ENCODE measurements at places on chromosomes 5 and 9. TPM values are rescaled to one million over a fixed set of nuclear protein-coding genes. Genes with fewer than 3 reads are reported as not detected.

GRCh38 chr9:109856785-109857184 lies 76.8 kb downstream of the PALM2AKAP2 start:
- no peak for DNase-seq
- H3K36me3 ChIP-seq, result no peaks in the 10 kb centered on the region
- H3K27me3 ChIP-seq, result no peaks in the 10 kb centered on the region
- peak overlapping the region; percentile 32 for H3K27ac ChIP-seq
- no peak overlapping the region for H3K4me3 ChIP-seq

- H3K4me3 ChIP-seq, result no peak overlapping the region
- no peaks in the 10 kb centered on the region for H3K4me1 ChIP-seq
- no peaks in the 10 kb centered on the region for H3K36me3 ChIP-seq
- no peaks in the 10 kb centered on the region for H3K27me3 ChIP-seq
- DNase-seq, result no peak
Measured at GRCh38 chr9:90198956-90199355, 443.7 kb downstream of the DIRAS2 start.

DNA sequence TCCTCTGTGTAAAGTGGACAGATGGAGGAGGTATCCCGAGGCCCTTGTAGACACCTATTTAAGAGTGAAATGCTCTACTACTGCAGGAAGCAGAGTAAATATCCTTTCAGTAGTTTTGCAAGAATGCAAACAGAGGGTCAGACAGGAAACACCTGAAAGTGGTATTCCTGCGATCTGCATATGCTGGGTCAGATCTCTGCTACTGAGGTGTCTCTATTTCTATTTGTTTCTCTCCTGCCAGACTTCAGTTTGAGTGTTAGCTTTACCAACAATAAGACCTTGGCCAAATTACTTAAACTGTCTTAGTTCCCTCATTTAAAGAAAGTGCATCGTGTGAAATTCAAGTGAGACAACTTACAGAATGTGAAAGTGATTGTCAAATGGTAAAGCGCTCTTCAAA lies 47.6 kb downstream of the JAKMIP2 start:
- no peak for DNase-seq
- H3K4me1 ChIP-seq, result peaks cover 18% of the 10 kb centered on the region
- peak overlapping the region; percentile 22 for H3K27ac ChIP-seq
- H3K36me3 ChIP-seq, result no peaks in the 10 kb centered on the region
- H3K27me3 ChIP-seq, result no peaks in the 10 kb centered on the region

DNA sequence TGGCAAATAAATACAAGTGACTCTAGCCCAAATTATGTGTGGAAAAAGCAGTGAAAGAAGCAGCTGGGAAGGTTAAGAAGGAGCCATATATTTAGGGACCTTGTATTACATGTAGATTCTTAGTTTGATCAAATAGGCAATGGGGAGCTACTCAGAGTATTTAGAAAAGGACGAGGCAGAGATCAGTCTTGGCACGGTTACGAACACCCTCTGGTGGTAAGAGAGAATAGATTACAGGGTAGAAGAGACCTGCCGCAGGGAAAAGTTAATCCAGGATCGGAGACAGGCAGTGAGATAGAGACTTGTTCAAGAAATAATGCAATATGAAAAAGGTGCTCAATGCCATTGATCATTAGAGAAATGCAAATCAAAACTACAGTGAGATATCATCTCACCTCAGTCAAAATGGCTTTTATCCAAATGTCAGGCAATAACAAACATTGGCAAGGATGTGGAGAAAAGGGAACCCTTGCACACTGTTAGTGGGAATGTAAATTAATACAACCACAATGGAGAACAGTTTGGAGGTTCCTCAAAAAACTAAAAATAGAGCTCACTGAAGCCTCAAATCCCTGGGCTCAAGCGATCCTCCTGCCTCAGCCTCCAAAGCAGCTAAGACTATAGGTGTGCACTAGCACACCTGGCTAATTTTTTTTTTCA lies 12.0 kb downstream of the INIP start:
- no peak overlapping the region for H3K4me3 ChIP-seq
- peak; percentile 71 for DNase-seq
- no peaks in the 10 kb centered on the region for H3K4me1 ChIP-seq

GRCh38 chr5:122102825-122103224 lies 24.8 kb upstream of the LOX start:
- no peak overlapping the region for H3K27ac ChIP-seq
- H3K27me3 ChIP-seq, result peaks cover 7% of the 10 kb centered on the region
- no peaks in the 10 kb centered on the region for H3K4me1 ChIP-seq
- no peak for DNase-seq
- H3K4me3 ChIP-seq, result no peak overlapping the region

- peak overlapping the region; percentile 96 for H3K27ac ChIP-seq
- peaks cover 39% of the 10 kb centered on the region for H3K4me1 ChIP-seq
- peak; percentile 87 for DNase-seq
- H3K27me3 ChIP-seq, result no peaks in the 10 kb centered on the region
- H3K36me3 ChIP-seq, result no peaks in the 10 kb centered on the region
- no peak overlapping the region for H3K4me3 ChIP-seq
Measured at GRCh38 chr9:70480405-70480980, 66.0 kb upstream of the KLF9 start.

- no peaks in the 10 kb centered on the region for H3K27me3 ChIP-seq
- no peaks in the 10 kb centered on the region for H3K36me3 ChIP-seq
- peak overlapping the region; percentile 52 for H3K27ac ChIP-seq
- H3K4me1 ChIP-seq, result peaks cover 28% of the 10 kb centered on the region
Measured at GRCh38 chr9:72315089-72315509, 49.9 kb downstream of the ZFAND5 start.

DNA sequence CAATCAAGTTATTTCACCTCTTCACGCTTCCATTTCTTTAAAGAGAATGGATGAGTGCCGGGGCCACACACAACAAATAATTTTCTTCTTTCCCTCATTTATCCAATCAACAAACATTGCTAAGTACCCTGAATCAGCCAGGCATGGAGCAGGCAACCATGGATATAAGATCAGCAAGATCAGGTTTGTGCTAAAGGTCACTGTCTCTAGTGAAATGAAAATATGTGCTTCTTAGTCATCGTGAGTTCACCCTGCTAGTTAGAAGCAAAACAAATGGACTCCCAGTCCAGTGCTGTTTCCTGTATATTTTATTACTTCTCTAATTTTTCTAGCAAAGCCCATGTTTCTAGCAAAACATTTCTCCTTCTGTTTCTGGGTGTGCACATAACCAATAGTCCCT lies 629.2 kb downstream of the BNC2 start:
- no peaks in the 10 kb centered on the region for H3K36me3 ChIP-seq
- H3K27me3 ChIP-seq, result no peaks in the 10 kb centered on the region
- peaks cover 7% of the 10 kb centered on the region for H3K4me1 ChIP-seq
- no peak overlapping the region for H3K4me3 ChIP-seq
- peak overlapping the region; percentile 51 for H3K27ac ChIP-seq

- H3K36me3 ChIP-seq, result no peaks in the 10 kb centered on the region
- no peak overlapping the region for H3K27ac ChIP-seq
Measured at GRCh38 chr5:96033116-96033515, 71.5 kb upstream of the ELL2 start.

- no peak overlapping the region for H3K27ac ChIP-seq
- no peaks in the 10 kb centered on the region for H3K36me3 ChIP-seq
- no peaks in the 10 kb centered on the region for H3K27me3 ChIP-seq
- no peak for DNase-seq
- H3K4me1 ChIP-seq, result no peaks in the 10 kb centered on the region
Measured at GRCh38 chr5:35213608-35214007, 16.7 kb downstream of the PRLR start.

DNA sequence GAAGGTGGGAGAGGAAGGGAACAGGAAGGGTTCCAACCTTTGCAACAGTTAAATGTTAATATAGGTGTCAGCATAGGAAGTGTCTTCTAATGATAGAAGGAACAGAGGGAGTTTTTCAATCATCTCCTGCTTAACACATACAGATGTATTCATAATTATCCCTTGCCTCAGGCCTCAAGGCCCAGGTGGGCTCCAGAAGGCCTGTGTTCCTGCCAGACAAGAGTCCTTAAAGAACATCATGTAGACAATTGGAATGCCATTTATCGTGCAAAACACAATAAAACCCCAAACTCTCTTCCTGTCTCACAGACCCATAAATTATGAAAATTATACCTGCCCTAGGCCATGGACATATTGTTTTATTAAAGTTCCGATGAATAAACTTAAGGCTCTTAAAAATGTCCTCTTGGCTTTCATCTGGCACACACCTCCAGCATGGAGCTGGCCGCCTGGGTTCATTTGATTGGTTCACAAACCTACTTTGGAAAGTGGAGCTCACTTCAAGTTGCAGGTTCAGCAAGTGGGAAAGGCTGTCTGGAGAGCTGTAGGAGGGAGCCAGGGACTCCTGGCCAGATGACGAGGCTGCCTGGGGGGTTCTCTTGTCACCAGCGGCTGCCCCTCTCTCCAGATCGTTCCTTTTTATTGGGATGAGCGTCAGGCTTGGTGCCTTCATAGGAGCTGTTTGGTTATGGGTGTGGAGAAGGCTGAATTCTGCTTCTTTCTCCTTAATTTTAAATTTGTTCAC lies 17.5 kb downstream of the SPRY4 start:
- no peaks in the 10 kb centered on the region for H3K27me3 ChIP-seq
- H3K36me3 ChIP-seq, result no peaks in the 10 kb centered on the region
- DNase-seq, result no peak

- DNase-seq, result peak; percentile 18
- no peaks in the 10 kb centered on the region for H3K27me3 ChIP-seq
- H3K4me1 ChIP-seq, result no peaks in the 10 kb centered on the region
- no peaks in the 10 kb centered on the region for H3K36me3 ChIP-seq
- no peak overlapping the region for H3K4me3 ChIP-seq
- H3K27ac ChIP-seq, result no peak overlapping the region
Measured at GRCh38 chr5:128667152-128667551, 129.1 kb upstream of the FBN2 start.

DNA sequence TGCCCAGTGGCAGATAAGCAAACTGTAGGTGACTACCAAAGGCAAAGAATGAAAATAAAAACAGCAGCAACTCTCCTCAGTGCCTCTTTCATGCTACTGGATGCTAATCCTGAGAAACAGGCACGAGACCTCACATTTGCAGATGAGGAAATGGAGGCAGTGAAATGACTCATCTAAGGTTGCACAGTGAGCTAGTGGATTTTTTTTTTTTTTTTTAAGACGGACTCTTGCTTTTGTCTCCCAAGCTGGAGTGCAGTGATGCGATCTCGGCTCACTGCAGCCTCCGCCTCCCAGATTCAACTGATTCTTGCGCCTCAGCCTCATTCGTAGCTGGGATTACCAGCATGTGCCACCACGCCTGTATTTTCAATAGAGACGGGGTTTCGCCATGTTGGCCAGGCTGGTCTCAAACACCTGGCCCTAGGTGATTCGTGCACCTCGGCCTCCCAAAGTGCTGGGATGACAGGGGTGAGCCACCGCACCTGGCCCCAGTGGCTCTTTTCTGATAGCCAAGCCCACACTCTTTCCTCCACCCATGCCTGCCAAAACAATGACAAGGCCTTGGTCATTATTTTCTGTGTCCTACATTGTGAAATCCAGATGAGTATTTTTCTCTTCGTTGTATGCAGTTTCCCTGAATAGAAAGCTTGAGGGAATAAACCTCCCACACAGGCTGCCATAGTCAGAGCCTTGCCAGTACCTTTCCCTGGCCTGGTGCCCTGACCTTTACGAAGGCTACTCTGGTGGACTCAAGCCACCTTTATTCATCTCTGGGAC lies 19.2 kb downstream of the DOCK2 start:
- no peaks in the 10 kb centered on the region for H3K27me3 ChIP-seq
- H3K4me3 ChIP-seq, result no peak overlapping the region
- H3K4me1 ChIP-seq, result no peaks in the 10 kb centered on the region
- no peak overlapping the region for H3K27ac ChIP-seq

- H3K27ac ChIP-seq, result no peak overlapping the region
- no peaks in the 10 kb centered on the region for H3K27me3 ChIP-seq
- peaks cover 9% of the 10 kb centered on the region for H3K4me1 ChIP-seq
- no peak overlapping the region for H3K4me3 ChIP-seq
Measured at GRCh38 chr5:176133289-176133870, 104.8 kb upstream of the SIMC1 start.

DNA sequence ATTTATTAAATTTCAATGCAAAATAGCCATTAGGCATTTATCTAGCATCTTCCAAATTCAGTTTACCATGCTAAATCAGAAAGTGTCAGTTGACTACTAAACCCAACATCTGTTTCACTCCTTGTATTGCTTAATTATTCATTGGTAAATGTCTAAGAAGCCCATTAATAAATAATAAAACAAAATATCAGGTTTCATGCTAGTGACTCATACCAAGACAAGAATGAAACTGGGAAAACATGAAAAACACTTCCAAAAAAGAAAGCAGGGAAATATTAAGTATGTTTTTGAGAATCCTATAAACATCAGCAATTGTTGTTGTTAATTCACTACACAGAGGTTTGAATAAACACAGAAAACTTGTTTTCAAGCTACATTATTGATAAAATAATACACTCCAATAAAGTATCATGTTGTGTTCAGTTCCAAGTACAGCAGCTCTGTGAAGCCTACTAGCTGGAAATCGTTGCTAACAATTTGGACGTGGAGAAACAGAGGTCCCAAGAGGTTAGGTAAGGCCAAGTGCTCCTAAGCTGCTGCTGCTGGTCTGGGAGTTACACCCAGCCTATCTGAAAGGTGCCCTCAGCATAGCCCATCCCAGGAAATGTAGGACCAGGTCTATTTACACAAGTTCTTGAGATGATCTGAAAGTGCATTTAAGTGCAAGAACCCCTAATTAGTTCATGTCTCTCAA lies 78.8 kb downstream of the GNAQ start:
- DNase-seq, result no peak
- no peaks in the 10 kb centered on the region for H3K27me3 ChIP-seq
- H3K4me3 ChIP-seq, result no peak overlapping the region
- no peaks in the 10 kb centered on the region for H3K36me3 ChIP-seq
- peak overlapping the region; percentile 8 for H3K27ac ChIP-seq
- peaks cover 10% of the 10 kb centered on the region for H3K4me1 ChIP-seq

DNA sequence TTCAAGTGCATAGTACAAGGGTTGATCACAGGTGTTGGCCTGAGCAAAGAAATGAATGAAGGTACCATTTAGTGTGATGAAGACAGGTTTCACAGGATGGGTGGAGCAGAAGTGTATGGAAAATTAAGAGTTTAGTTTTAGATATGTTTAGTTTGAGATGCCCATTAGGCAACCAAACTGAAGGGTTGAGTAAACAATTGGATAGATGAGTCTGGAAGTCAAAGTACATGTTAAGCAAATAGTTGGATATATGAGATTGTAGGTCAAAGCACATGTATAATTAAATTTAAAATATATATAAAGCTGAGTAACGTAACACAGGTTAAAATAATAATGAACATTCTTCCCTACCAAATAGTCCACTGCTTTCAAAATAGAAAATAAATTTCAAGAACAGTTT lies 237.1 kb upstream of the PCSK5 start:
- H3K27me3 ChIP-seq, result no peaks in the 10 kb centered on the region
- DNase-seq, result no peak
- no peaks in the 10 kb centered on the region for H3K36me3 ChIP-seq
- no peak overlapping the region for H3K27ac ChIP-seq
- no peaks in the 10 kb centered on the region for H3K4me1 ChIP-seq

- H3K4me3 ChIP-seq, result no peak overlapping the region
- DNase-seq, result no peak
- no peaks in the 10 kb centered on the region for H3K36me3 ChIP-seq
Measured at GRCh38 chr9:29625292-29625731, 2052.0 kb upstream of the C9orf72 start.

GRCh38 chr5:31948006-31948405 lies 226.1 kb downstream of the GOLPH3 start:
- peak overlapping the region; percentile 31 for H3K27ac ChIP-seq
- no peaks in the 10 kb centered on the region for H3K27me3 ChIP-seq
- peaks cover 10% of the 10 kb centered on the region for H3K4me1 ChIP-seq
- H3K4me3 ChIP-seq, result no peak overlapping the region

The TNFSF8 gene
- polyA plus RNA-seq, result not detected

The SLC4A9 gene
- 0.53 TPM for polyA plus RNA-seq

The TERT gene
- not detected for polyA plus RNA-seq

The SPINK13 gene
- 3.1 TPM for polyA plus RNA-seq

The TMEM232 gene
- polyA plus RNA-seq, result 2.8 TPM

The SLC9A3 gene
- 5.4 TPM for polyA plus RNA-seq

The SLC34A3 gene
- polyA plus RNA-seq, result 4.7 TPM

The GPX8 gene
- 143 TPM for polyA plus RNA-seq

The LEAP2 gene
- 30.5 TPM for polyA plus RNA-seq

The CDH6 gene
- polyA plus RNA-seq, result 15.0 TPM
